ENCODE measurements at places on chromosomes 5 and 9.
A peak's percentile ranks its signal among the peaks of the same experiment; 100 is the strongest.

GRCh38 chr9:88307136-88307535, 81.1 kb upstream of the SPIN1 start:
- no peak for DNase-seq

GRCh38 chr9:28158451-28158850, 585.2 kb upstream of the C9orf72 start:
- DNase-seq = no peak

DNA sequence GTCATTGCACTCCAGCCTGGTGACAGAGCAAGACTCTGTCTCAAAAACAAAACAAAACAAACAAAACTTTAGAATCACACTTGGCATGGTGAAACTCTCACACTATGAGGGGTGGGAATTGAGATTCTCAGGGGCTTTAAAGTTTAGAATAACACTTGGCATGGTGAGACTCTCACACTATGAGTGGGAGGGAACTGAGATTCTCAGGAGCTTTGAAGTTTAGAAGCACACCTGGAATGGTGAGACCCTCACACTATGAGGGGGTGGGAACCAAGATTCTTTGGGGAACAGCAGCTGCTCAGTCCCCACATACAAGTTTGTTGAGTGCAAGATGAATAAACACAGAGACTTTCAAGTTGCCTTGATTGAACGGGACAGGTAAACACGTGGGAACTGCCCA, 149.4 kb downstream of the HSD17B3 start:
- no peak for DNase-seq

GRCh38 chr5:160742446-160742845, 109.6 kb downstream of the ATP10B start:
- no peak for DNase-seq

GRCh38 chr9:81719972-81720371, 30.6 kb upstream of the TLE1 start:
- no peak for DNase-seq

DNA sequence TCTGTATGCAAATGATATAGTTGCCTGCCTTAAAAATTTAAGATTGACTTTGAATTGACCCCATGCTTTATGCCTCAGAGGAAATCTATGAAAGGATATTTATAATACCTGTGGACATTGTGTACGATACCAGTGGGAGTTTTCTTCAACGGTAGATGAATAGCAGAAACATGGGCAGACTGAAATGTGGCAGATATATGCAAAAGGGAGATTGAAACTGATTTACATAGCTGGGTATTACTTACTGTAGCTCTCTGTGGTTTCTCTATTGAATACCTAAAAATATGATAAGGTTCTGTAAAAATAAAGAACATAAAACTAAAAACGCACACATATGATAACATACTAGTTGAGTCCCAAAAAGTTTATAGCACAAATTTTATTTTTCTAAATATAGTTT, 345.2 kb upstream of the PCSK5 start:
- DNase-seq = no peak

DNA sequence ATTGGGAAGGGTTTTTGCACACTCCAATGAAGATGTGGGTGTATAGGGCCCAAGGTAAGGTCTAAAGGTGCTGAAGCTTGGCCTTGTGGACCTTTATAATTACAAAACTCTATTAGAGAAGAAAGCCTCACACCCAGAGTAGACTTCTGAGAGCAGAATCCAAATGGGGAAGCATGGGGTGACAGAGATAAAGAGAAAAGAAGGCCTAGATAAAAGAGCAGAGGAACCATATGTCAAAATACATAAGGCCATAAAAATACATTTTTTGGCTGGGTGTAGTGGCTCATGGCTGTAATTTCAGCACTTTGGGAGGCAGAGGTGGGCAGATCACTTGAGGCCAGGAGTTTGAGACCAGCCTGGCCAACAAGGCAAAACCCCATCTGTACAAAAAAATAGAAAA, 27.4 kb upstream of the TCERG1 start:
- DNase-seq = no peak

DNA sequence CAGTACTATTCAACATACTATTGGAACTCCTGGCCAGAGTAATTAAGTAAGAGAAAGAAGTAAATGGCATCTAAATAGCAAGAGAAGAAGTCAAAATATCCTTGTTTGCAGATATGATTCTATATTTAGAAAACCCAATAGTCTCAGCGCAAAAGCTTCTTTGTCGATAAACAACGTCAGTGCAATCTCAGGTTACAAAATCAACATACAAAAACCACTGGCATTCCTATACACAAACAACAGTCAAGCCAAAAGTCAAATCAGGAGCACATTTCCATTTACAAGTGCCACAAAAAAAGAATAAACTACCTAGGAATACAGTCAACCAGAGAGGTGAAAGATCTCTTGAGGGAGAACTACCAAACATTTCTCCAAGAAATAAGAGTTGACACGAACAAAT, 1901.9 kb upstream of the ACO1 start:
- no peak for DNase-seq

- peak; percentile 75 for DNase-seq
These were observed at the start of gene PCDHGA10 for GRCh38 chr5:141412854-141413539. Gene PCDHGA10, plus strand, starts transcription at chr5:141412987. Its CDS starts 189 bp downstream, at chr5:141413176.
